T-helper 17 cell (primary cell): ENCODE measurements at places on chromosomes 1 and 21.

DNA sequence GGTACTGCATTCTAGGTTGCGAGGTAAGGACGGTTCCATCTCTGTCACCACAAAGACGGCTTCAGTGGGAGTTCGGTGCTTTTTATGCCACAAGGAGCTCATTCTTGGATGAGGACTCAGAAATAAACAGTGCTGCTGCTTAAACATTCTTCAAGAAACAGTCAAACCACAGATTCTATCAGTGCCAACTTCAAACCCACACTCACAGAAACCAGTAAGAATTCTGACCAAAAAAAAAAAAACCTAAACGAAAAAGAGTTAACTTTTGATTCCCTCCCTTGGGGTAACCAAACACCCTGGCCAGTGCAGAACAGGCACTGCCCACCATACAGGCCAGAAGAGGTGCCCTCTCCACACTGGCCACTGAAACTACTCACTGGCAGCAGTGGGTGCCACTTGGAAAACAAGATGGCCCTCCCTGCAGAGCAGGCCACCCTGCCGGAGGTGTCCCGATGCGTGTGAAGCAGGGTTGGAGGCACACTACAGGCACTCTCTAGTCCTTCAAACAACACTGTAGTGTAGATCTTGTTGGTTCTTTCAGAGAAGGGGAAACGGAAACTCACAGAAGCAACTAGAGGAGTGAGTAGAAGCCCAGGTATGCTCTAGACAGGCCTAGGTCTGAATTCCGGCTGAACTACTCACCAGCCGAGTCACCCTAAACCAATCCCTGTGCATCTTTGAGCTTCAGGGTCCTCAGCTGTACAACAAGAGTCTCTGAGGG is 87.3 kb upstream of the TLR5 start:
- DNase-seq: no peak

GRCh38 chr1:5857508-5858090 is 134.6 kb downstream of the NPHP4 start:
- no peak for DNase-seq

- DNase-seq: no peak
Measured at GRCh38 chr1:32255072-32256071, 4.3 kb downstream of the LCK start.

GRCh38 chr1:59261537-59261936 is 35.4 kb upstream of the FGGY start:
- DNase-seq: no peak

DNA sequence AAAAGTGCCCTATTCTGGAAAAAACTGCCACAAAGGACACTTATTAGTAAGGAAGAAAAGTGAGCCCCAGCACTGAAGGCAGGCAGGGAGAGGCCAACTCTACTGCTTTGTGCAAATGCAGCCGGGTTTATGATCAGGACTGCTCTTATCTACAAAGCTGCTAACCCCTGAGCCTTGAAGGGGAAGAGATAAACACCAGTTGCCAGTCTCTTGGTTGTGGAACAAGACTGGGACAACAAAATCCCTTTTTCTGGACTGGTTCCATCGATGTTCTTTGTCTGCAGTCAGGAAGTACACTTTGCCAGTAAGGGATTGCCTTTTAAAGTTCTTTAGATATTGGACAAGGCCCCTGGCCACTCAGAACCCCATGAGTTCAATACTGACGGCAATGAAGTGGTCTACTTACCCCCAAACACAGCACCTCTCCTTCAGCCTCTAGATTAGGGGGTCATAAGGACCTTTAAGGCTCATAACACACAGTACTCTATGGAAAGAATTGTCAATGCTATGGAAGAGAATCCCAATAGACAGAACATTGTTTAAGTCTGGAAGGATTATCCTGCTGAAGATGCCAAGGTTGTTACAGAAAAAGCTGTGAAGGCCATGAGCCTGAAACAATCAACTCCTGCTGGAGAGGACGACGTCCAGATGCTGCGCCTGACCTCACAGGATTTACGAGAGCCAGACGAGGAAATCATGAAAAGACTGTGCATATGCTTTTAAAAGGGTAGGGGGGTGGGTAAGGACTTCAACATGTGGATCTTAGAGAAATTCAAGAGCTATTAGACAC is 43.6 kb downstream of the GNB1 start:
- no peak for DNase-seq

- DNase-seq: no peak
Measured at GRCh38 chr21:39114871-39115575, 68.2 kb downstream of the PSMG1 start.

DNA sequence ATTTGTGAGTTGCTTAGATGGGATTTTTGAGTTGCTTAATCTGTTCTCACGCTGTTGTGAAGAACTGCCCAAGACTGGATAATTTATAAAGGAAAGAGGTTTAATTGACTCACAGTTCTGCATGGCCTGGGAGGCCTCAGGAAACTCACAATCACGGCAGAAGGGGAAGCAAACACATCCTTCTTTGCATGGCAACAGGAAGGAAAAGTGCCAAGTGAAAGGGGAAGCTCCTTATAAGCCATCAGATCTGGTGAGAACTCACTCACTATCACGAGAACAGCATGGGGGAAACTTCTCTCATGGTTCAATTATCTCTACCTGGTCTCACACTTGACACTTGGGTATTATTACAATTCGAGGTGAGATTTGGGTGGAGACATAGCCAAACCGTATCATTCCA is 10.3 kb downstream of the CLIC6 start:
- no peak for DNase-seq

DNA sequence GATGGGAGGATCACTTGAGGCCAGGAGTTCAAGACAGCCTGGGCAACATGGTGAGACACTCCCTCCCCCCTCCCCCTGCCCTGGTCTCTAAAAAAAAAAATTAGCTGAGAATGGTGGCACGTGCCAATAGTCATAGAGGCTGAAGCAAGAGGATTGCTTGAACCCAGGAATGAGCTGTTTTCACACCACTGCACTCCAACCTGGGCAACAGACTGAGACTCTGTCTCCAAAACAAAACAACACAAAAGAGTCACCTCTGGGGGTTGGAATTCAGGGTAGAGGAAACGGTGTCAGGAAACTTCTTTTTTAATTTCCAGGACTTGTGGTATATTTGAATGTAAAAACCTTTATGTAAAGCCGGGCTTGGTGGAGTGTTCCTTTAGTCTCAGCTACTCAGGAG is 43.2 kb downstream of the RHOU start:
- DNase-seq: no peak

DNA sequence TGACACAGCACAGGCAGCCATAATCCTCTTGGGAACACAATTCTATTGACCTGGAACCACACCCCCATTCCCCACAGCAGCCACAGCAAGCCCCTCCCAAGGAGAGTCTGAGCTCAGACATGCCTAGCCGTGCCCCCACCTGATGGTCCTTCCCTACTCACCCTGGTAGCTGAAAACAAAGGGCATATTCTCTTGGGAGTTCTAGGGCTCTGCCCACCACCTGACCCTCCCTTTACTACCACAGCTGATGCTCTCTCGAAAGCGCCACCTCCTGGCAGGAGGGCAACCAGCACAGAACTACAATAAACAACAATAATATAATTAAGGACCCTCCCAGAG is 184.8 kb upstream of the COA6 start:
- no peak for DNase-seq

DNA sequence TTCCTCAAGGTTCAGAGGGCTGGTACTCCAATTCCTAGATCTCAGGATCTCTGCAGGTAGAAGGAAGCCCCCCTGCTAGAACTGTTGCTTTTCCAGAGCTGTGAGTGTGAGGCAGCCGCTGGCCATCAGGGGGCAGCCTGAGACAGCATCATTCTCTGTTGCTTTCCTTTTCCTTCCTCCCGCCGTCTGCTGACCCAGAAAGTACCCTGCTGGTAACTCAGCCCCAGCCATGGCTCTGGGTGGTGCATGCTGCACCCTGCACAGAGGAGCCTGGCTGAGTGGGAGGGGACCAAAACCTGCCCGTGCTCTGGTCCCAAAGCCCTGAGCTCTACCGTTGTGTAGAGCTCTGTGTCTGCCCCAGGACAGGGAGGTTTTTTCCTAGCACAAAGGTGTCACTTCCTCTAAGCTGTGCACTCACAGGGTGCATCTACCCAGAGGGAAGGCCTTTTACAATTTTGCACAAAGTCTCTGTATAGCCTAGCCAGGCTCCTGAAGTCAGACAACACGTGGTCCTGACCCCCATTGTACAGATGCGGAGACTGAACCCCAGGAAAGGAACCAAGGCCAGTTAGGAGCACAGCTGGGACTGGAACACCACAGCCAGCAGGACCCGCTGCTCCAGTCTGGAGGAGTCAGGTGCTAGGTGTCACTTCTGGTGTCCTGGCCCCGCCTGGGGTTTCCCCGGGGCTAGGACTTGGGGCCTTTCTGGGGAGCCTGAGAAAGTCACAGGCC is 5.6 kb upstream of the FAM131C start:
- DNase-seq: peak; percentile 59

DNA sequence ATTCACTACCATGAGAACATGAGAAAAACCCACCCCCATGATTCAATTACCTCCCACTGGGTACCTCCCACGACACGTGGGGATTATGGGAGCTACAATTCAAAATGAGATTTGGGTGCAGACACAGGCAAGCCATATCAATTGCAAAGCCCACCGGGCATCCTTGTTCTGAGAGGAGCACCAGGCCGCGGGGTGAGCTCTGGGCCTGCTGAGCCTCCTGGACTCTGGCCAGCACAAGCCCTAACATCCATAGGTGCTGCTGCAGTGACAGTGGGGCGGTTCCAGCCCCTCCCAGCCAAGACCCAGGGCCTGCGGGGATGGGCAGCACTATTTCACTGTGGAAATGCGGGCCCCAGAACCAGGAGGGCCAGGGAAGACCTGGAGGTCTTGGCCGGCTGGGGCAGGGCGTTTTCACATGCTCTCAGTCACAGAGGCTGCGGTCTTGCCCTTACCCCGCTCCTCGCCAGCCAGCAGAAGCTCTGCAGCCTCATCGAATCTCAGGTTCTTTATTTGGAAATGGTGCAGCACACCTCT is 103.8 kb downstream of the PCBP3 start:
- no peak for DNase-seq

GRCh38 chr1:83905315-83905907 is 93.5 kb downstream of the TTLL7 start:
- DNase-seq: no peak

DNA sequence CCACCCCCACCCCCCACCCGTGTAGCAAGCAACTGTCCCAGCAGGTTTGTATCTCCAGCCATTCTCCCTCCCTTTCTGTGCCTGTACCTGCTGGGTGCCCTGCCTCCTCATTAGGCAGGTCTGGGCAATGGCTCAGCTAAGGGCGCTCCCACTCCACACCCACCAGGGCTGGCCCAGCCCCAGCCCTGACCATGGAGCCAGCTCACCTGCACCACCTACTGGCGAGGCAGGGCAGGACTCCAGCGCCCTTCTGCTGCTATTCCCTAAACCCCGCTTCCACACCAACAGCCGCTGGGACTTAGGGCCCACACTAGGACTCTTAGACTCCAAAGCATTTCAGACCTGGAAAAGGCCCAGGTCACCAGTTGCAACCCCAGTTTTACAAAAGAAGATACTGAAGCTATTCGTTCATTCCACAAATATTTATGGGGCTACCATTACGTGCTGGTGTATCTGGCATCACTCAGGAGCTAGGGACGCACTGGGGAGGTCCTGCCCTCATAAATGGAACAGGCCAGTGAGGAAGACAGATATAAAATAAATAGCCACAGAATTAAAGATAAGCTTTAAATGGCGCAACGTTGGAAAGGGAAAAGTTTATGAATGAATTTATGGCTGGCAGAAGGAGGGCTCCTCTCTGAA is 24.0 kb downstream of the PGLYRP3 start:
- DNase-seq: no peak

GRCh38 chr1:231036416-231036815 is 3.6 kb downstream of the FAM89A start:
- no peak for DNase-seq

GRCh38 chr1:229138058-229138457 is 132.9 kb upstream of the RAB4A start:
- DNase-seq: no peak

- DNase-seq: no peak
Measured at GRCh38 chr1:37325010-37325409, 149.4 kb upstream of the ZC3H12A start.

- no peak for DNase-seq
Measured at GRCh38 chr21:43273708-43274021, 104.9 kb downstream of the CRYAA start.

GRCh38 chr1:237975376-237975775 is 84.7 kb upstream of the ZP4 start:
- no peak for DNase-seq

- no peak for DNase-seq
Measured at GRCh38 chr1:165737196-165737595, 31.5 kb downstream of the TMCO1 start.

DNA sequence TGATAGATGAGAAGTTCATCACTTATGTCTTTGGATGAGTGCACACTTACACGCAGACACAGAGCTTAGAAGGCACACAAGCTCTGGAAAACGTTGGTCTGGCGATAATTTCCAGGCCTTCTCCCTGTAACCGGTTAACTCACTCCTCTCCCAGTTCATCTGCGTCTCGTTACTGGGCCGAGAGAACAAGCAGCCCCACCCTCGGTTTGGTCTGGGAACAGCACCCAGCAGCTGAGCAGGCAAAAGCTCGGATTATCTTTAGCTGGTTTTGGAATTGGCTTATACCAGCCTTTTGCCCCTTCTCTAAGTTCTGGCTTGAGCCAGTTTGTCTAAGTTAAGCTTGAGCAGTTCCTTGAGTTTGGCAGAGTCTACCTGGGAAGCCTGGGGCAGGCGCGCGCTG is 27.3 kb upstream of the COL6A1 start:
- no peak for DNase-seq

GRCh38 chr1:154198756-154199562 is 7.1 kb upstream of the TPM3 start:
- DNase-seq: no peak

DNA sequence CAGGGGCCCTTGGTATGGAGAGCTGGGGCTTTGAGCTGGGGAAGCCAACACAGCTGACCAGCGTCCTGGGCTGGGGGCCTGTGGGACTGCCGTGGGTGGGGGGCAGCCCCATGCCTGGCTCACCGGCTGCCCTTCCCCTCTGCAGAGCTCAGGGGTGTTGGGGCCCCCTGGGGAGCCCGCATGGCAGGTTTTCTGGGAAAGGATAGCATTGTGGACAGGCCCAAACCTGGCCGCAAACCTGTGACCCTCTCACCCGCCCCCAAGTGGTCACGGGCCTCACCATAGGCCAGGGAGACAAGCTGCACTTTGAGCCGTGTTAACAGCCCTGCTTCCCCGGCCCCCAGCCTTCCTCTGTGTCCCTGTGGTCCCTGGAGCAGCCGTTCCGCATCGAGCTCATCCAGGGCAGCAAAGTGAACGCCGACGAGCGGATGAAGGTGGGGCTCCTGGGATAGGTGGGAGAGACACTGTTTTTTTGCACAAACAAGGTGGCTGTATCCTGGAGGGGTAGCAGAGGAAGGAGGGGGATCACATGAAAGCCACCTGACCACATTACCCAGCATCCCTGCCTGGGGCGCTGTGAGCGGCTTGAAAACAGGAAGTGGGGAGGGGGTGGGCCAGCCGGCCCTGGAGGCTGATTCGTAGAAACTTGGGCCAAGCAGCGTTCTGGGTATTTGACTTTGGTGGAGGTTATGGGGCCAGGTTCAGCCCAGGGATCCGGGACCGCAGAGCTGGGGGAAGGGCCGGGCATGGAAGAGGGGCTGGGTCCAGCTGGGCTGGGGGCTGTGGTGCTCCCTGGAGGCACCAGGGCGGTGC is 65.9 kb downstream of the PIK3CD start:
- DNase-seq: peak; percentile 69
